GM23338 (cell line): ENCODE measurements at places on chromosomes 2 and 18. TPM values are rescaled to one million over a fixed set of nuclear protein-coding genes. Genes with fewer than 3 reads are reported as not detected.

The CNTNAP5 gene
- polyA plus RNA-seq = 0.50 and 0.57 TPM in 2 replicates

The SERPINB10 gene
- not detected in 2 replicates for polyA plus RNA-seq

The VWA3B gene
- polyA plus RNA-seq = not detected in 2 replicates

The TNP1 gene
- not detected in 2 replicates for polyA plus RNA-seq

The MYO5B gene
- 3.2 and 3.5 TPM in 2 replicates for polyA plus RNA-seq

The PLCL1 gene
- not detected in 2 replicates for polyA plus RNA-seq

The MSTN gene
- polyA plus RNA-seq = not detected in 2 replicates

The LHCGR gene
- 0.54 and 0.66 TPM in 2 replicates for polyA plus RNA-seq

The SCG2 gene
- 0.18 TPM in 1 of 2 replicates, not detected in the other for polyA plus RNA-seq

The BIRC6 gene
- 85.8 and 89.6 TPM in 2 replicates for polyA plus RNA-seq

The ACMSD gene
- 0.11 and 0.24 TPM in 2 replicates for polyA plus RNA-seq

The LMAN2L gene
- polyA plus RNA-seq = 10.5 and 11.8 TPM in 2 replicates

The FAM237A gene
- polyA plus RNA-seq = not detected in 2 replicates

The ALPG gene
- polyA plus RNA-seq = 0.89 and 1.4 TPM in 2 replicates

The COBLL1 gene
- 2.0 and 2.9 TPM in 2 replicates for polyA plus RNA-seq

The SCN9A gene
- polyA plus RNA-seq = 8.1 and 9.5 TPM in 2 replicates

The CCL20 gene
- not detected in 2 replicates for polyA plus RNA-seq

The GRB14 gene
- 28.0 and 28.9 TPM in 2 replicates for polyA plus RNA-seq

The NCKAP1 gene
- 53.8 and 61.7 TPM in 2 replicates for polyA plus RNA-seq

The IL1R2 gene
- polyA plus RNA-seq = not detected in 2 replicates

The CCDC150 gene
- polyA plus RNA-seq = 44.2 and 68.3 TPM in 2 replicates

The BCL11A gene
- 72.5 and 77.6 TPM in 2 replicates for polyA plus RNA-seq

The SMAD2 gene
- 28.2 and 30.9 TPM in 2 replicates for polyA plus RNA-seq

The RMDN2 gene
- polyA plus RNA-seq = 3.2 and 3.6 TPM in 2 replicates

The DPP4 gene
- 1.0 and 1.5 TPM in 2 replicates for polyA plus RNA-seq

The EGR4 gene
- polyA plus RNA-seq = 0.23 TPM in 1 of 2 replicates, not detected in the other

The MAPK4 gene
- 1.3 TPM in 2 replicates for polyA plus RNA-seq

The RNU2-63P gene
- 2.0 and 2.8 TPM in 2 replicates for polyA plus RNA-seq

The SPEG gene
- 12.6 and 12.9 TPM in 2 replicates for polyA plus RNA-seq
